ENCODE measurements at places on chromosomes 2 and 18.
A peak's percentile ranks its signal among the peaks of the same experiment; 100 is the strongest.

GRCh38 chr18:3041843-3042242 lies 28.9 kb upstream of the LPIN2 start:
- DNase-seq: no peak

DNA sequence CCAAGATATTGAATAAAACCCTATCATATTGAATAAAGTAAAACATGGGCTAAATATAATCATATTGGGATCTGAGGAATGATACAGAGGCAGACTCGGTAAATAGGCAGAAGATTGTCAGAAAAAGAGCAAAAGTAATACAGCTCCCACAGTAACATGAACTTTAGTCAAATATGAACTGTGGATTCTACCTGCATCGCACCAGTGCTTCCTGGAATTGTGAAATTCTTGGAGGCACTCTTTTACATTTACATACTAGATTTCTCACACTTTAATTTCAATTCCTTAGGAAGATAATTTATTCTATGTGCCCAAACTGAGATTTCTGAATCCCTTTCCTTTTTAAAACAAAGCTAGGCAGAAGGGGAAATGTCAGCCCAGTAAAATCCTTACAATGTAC lies 325.1 kb upstream of the SLC39A10 start:
- no peak for DNase-seq

- DNase-seq: no peak
These were observed 4.5 kb downstream of the ITM2C start for GRCh38 chr2:230868947-230869913.

DNA sequence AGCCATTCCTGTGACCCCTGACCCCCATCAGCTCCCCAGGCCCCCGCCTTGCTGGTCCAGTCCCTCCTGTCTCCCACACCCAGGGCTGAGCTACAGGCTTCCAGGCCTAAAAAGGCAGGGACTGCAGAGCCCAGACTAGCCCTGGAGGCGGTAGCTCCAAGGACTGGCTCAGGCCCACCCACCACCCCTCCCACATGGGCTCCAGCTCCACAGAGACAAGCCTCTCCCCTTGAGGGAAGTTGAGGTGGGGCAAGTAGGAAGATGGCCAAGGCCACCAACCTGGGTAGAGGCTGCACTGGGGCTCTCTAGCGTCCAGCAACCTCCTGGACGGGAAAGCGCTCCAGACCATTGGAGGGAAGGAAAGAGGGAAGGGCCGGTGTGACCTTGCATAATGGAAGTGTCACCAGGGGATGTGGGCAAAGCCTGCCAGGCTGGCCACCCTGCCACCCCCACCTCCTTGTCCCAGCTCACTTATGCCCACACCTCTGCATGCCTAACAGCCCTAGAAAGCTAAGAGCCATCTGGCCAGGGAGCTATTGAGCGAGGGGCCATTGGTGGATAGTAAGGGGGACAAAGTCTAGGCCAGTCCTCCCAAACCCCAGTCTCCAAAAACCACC lies 63.1 kb downstream of the TNS1 start:
- DNase-seq: no peak

DNA sequence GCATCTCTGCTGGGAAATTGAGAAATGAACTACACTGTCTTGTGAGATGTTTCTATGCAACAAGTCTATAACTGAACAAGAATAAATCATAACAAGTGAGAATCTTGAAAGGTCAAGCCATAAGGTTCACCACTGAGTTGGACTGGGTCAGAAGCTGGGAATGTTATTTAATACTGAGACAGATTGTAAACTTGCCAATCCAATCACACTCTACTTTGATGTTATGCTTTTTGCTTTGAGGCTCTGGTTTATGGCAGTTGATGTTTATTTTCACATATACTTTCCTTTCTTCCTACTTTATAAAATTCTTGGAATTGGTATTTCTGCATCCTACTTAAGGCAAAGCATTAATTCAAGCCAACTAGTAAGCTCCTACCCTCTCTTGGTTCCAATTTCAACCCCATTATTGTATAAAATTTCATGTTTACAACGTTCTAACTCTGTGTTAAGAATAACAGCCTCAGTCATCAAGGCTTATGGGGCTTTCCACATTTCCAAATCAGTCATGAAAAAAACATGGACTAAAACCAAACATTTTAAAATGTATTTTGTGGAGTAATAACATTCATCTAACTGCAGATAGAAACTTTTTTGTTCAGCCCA lies 533.4 kb downstream of the NYAP2 start:
- DNase-seq: no peak

- no peak for DNase-seq
These were observed 8.1 kb downstream of the STK39 start for GRCh38 chr2:168239281-168239680.

- DNase-seq: peak; percentile 93
These were observed 26.3 kb downstream of the DHRS9 start for GRCh38 chr2:169095621-169096105.

GRCh38 chr2:84493514-84493913 lies 22.8 kb upstream of the DNAH6 start:
- peak; percentile 90 for DNase-seq

GRCh38 chr2:224518806-224519580 lies 66.2 kb downstream of the CUL3 start:
- peak; percentile 93 for DNase-seq

- DNase-seq: no peak
These were observed 327.9 kb downstream of the EN1 start for GRCh38 chr2:118519511-118519910.

GRCh38 chr2:65483763-65484162 lies 51.4 kb upstream of the SPRED2 start:
- DNase-seq: no peak

GRCh38 chr2:112749755-112750559 lies 14.5 kb downstream of the CKAP2L start:
- peak; percentile 84 for DNase-seq

All from fibroblast of the aortic adventitia (primary cell).